ENCODE measurements at places on chromosomes 7 and 10.

- no peaks in the 10 kb centered on the region for H3K27me3 ChIP-seq
- no peaks in the 10 kb centered on the region for H3K4me1 ChIP-seq
- no peaks in the 10 kb centered on the region for H3K36me3 ChIP-seq
- DNase-seq = no peak
- H3K27ac ChIP-seq = no peak overlapping the region
Measured at GRCh38 chr7:36949711-36950600, 225.7 kb upstream of the AOAH start.

DNA sequence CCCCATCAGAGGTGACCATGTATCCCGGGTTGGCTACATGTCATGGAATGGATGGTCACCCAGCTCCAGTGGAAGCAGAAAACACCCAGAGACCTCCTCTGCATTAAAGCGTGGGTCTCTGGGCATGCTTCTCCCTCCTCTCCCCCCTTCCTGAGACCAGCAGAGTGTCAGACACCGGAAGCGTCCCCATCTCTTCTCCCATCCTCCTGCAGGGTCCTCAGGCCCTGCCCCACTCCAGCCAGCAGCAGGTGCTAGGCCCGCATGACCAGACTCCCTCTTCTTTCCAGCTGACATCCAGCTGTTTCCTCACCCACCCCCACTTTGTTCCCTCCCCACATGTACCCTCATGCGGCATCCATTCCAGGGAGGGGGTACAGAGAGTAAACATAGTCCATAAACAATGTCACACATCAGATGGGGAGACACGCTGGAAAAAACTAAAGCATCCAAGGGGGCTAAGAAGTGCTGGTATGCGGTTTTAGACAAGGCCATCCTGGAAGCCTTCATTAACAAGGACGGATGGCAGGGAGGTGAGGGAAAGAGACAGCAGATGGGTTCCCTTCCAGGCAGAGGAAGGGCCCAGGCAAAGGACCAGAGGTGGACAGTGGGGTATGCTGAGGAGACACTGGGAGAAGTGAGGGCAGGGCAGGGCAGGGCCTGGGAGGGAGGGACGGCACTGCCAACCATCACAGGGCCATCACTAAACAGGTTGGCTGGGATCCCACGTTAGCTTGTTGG is 12.5 kb upstream of the SLC18A3 start:
- no peaks in the 10 kb centered on the region for H3K36me3 ChIP-seq
- no peaks in the 10 kb centered on the region for H3K27me3 ChIP-seq
- peak; percentile 28 for DNase-seq
- no peaks in the 10 kb centered on the region for H3K4me1 ChIP-seq
- H3K4me3 ChIP-seq = no peak overlapping the region

- H3K27me3 ChIP-seq = no peaks in the 10 kb centered on the region
- H3K4me3 ChIP-seq = peak overlapping the region; percentile 67
- peak; percentile 63 for DNase-seq
- no peaks in the 10 kb centered on the region for H3K4me1 ChIP-seq
Measured at GRCh38 chr10:58385784-58386112, 538 bp downstream of the TFAM start.

GRCh38 chr7:5692112-5692844 is 89.2 kb downstream of the RNF216 start:
- no peaks in the 10 kb centered on the region for H3K27me3 ChIP-seq
- peak overlapping the region; percentile 94 for H3K27ac ChIP-seq
- no peaks in the 10 kb centered on the region for H3K36me3 ChIP-seq

DNA sequence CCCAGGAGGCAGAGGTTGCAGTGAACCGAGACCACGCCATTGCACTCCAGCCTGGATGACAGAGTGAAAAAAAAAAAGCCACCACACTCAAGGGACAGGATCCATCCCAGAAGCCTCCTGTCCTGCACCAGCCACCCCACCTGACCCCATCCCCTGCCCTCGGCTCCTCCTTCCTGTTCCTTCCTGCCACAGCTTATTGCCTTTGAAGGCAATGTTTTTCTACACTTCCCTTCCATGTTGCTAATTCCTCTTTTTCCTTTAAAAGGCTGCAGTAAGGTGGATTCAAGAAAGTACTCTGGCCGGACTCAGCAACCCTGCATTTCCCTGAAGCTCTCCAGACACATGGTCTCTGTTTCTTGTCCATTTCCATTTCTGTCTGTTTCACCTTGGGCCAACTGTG is 80.9 kb downstream of the FAM171A1 start:
- H3K27me3 ChIP-seq = no peaks in the 10 kb centered on the region
- no peak overlapping the region for H3K4me3 ChIP-seq
- H3K27ac ChIP-seq = no peak overlapping the region
- no peaks in the 10 kb centered on the region for H3K4me1 ChIP-seq
- DNase-seq = no peak

GRCh38 chr10:7756360-7756992 is 31.3 kb downstream of the KIN start:
- H3K27ac ChIP-seq = no peak overlapping the region
- DNase-seq = no peak
- H3K4me1 ChIP-seq = no peaks in the 10 kb centered on the region
- H3K27me3 ChIP-seq = no peaks in the 10 kb centered on the region
- H3K36me3 ChIP-seq = peaks cover 89% of the 10 kb centered on the region
- no peak overlapping the region for H3K4me3 ChIP-seq

GRCh38 chr7:1804310-1804709 is 134.2 kb downstream of the ELFN1 start:
- H3K27ac ChIP-seq = no peak overlapping the region
- H3K36me3 ChIP-seq = no peaks in the 10 kb centered on the region
- H3K4me3 ChIP-seq = no peak overlapping the region
- DNase-seq = no peak
- no peaks in the 10 kb centered on the region for H3K27me3 ChIP-seq

DNA sequence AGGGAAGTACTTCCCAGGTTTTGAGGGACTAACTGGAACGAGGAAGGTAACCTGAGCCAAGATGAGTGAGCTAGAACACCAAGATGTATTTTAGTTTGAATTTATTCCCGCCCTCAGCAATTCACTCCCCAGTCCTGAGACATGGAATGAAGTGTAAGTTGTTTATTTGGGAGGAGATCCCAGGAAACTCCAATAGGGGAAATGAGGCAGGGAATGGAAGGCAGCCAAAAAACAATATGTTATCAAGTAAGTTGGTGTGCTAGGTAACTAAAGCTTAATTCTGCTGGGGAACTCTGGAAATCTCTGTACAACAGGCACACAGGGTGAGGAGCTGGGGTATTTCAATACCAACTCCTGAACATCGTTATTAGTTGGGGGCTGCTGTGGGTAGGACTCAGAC is 189.7 kb upstream of the HDAC9 start:
- no peaks in the 10 kb centered on the region for H3K27me3 ChIP-seq
- no peak overlapping the region for H3K27ac ChIP-seq
- no peak for DNase-seq
- H3K4me1 ChIP-seq = no peaks in the 10 kb centered on the region
- H3K36me3 ChIP-seq = no peaks in the 10 kb centered on the region
- no peak overlapping the region for H3K4me3 ChIP-seq

DNA sequence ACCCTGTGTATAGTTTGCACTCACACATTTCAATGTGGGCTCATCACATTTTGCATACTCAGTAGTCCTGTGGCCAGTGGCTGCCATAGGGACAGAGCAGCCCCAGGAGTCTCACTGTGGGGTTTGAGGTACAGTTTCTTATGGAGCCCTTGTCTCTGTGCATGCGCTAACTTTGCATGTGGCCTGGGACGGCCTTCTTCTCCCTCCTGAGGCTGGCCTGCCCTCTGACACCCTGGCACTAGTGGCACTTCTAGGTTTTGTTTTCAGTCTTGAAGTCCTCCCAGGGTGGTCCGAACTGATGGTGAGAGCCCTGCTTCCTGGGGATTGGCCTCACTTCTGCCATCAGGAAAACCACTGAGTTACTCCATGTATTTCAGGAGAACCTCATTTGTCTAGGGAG is 21.2 kb downstream of the NACAD start:
- H3K4me1 ChIP-seq = no peaks in the 10 kb centered on the region
- no peak overlapping the region for H3K4me3 ChIP-seq
- H3K27ac ChIP-seq = no peak overlapping the region
- no peaks in the 10 kb centered on the region for H3K27me3 ChIP-seq
- no peak for DNase-seq
- H3K36me3 ChIP-seq = peaks cover 69% of the 10 kb centered on the region

- H3K4me1 ChIP-seq = no peaks in the 10 kb centered on the region
- no peak overlapping the region for H3K4me3 ChIP-seq
- H3K27ac ChIP-seq = no peak overlapping the region
Measured at GRCh38 chr7:8831376-8831775, 398.0 kb downstream of the NXPH1 start.

- no peak overlapping the region for H3K27ac ChIP-seq
- H3K36me3 ChIP-seq = no peaks in the 10 kb centered on the region
- H3K4me3 ChIP-seq = no peak overlapping the region
- no peaks in the 10 kb centered on the region for H3K27me3 ChIP-seq
- no peak for DNase-seq
Measured at GRCh38 chr10:70804421-70804808, 11.3 kb upstream of the SGPL1 start.

DNA sequence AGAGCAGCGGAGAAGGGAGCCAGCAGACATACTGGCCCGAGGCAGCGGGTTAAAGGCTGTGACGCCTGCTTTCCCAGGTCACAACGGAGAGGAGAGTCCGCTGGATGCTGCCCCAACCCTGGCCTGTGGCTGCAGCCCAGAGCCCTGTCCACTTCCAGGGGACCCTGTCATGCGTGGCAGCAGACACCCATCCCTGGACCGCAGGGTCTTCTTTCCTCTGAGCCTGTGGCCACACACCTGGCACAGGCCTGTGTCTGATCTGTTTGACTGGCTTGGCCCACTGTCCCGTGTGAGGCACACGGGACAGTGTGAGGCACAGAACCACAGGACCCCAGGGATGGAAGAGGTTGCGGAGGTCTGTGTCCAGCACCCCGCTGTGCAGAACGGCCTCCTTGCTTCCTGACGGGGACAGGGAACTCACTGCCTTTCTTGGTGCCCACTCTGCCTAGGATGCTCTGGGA is 42.4 kb downstream of the INSIG1 start:
- H3K4me1 ChIP-seq = peaks cover 1% of the 10 kb centered on the region
- no peaks in the 10 kb centered on the region for H3K36me3 ChIP-seq
- no peak for DNase-seq
- no peak overlapping the region for H3K4me3 ChIP-seq
- no peak overlapping the region for H3K27ac ChIP-seq
- no peaks in the 10 kb centered on the region for H3K27me3 ChIP-seq

DNA sequence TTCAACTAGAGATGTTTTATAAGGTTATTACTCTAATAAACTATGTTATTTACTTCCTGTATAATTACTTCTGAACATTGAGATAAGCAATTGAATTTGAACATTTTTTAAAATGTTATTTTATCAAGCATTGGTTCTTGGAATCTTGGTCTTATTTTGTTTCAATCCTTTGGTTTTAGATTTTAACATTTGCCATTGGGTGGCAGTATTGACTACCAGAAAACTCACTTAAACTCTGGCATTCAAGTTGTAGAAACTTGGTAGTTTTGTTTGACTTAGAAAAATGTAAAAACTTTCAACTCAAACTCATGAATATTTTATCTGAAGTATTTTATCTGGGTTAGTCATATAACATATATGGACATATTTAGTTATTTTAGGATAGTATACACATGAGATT is 48.1 kb downstream of the ATRNL1 start:
- no peaks in the 10 kb centered on the region for H3K27me3 ChIP-seq
- H3K36me3 ChIP-seq = no peaks in the 10 kb centered on the region
- no peak overlapping the region for H3K27ac ChIP-seq

- no peaks in the 10 kb centered on the region for H3K36me3 ChIP-seq
- no peaks in the 10 kb centered on the region for H3K27me3 ChIP-seq
- H3K4me3 ChIP-seq = no peak overlapping the region
- H3K4me1 ChIP-seq = no peaks in the 10 kb centered on the region
- DNase-seq = no peak
Measured at GRCh38 chr7:81715984-81716588, 53.8 kb downstream of the HGF start.

DNA sequence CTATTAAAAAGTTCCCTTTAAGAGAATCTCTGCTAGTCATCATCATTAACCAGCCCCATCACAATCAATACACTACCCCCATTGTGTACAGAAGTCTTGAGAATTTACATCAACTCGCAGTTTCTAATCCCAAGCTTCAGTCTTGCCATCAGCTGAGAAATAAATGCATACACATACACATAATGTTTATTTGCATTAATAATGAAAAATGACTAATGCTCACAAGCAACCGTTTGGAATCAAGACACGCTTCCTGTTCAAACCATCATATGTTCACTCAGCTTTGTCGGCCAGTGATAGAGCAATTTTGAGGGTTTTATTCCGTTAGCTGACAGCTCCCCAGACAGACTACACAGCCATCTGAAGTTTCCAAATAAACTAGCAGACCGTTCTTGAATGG is 287.1 kb downstream of the SFMBT2 start:
- no peak overlapping the region for H3K4me3 ChIP-seq
- no peak overlapping the region for H3K27ac ChIP-seq
- no peak for DNase-seq
- H3K36me3 ChIP-seq = no peaks in the 10 kb centered on the region
- H3K4me1 ChIP-seq = no peaks in the 10 kb centered on the region
- no peaks in the 10 kb centered on the region for H3K27me3 ChIP-seq

DNA sequence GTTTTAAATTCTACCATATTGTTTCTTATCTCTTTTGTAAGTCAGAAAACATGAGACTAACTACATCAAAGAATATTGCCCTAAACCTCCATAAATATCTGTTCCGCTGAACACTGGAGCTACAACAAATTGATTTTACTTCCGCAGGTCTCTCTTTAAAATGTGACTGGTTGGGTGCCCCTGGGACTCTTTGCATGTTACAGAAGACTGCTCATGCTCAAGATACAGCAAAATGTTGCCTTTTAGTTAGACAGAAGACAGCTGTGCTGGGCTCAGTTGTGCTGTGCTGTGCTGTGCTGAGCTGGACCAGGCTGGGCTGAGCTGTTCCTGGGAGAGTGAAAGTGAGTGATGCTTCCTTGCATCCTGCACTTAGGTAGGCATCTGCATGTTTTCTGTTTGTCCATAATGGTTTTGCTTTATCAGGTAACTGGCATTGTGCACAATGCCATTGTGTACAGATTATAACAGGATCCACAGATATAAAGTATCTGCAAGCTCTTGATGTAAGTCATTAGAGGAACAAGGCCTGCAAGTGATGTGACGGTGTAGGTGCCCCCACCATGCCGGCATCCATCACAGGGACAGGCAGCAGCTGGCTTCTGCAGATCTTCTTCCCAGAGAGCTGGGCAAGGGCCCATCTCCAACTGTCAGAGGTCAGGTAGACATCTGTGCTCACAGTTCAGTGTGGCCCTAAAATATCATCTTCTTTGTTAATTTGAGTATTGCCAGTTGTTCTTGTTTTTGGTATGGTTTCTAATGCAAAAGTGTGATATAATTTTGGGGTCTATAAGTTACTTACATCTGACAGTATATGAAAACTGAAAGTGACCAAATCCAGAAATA is 972.5 kb upstream of the CELF2 start:
- no peaks in the 10 kb centered on the region for H3K36me3 ChIP-seq

Data from ascending aorta (tissue), 2 donors.